Activated CD8-positive, alpha-beta memory T cell treated with anti-CD3 and anti-CD28 coated beads, Interleukin-2, amount 50 U/mL, for 48 hours (primary cell): ENCODE measurements at places on chromosomes 2 and 18.

- DNase-seq, result no peak
Measured at GRCh38 chr2:227861011-227861410, 10.4 kb upstream of the DAW1 start.

DNA sequence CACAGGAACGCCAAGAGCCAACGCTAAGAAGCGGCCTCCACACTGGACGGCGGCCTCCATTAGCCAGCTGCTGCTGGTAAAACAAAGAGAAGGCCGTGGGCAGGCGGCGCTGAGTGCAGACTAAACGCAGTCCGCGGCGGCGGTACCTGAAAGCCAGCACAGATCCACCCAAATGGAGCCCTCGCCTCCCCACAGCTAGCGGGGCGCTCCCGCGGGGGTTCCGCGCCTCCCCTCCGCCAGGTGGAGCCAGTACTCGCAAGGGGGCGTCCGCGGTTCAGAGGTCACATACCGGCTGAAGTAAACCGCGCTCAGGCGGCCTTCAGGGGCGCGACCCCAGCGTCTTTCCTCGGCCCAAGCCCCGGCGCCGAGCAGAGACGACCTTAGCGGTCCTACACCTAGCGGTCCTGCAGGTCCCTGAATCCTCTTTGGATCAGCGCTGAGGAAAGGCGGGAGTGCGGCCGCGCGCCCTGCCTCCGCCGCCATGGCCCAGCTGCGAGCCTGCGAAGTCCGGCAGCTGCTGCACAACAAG is 293.1 kb upstream of the ERBB4 start:
- no peak for DNase-seq

GRCh38 chr2:15882761-15883497 is 57.4 kb upstream of the MYCN start:
- DNase-seq, result no peak

DNA sequence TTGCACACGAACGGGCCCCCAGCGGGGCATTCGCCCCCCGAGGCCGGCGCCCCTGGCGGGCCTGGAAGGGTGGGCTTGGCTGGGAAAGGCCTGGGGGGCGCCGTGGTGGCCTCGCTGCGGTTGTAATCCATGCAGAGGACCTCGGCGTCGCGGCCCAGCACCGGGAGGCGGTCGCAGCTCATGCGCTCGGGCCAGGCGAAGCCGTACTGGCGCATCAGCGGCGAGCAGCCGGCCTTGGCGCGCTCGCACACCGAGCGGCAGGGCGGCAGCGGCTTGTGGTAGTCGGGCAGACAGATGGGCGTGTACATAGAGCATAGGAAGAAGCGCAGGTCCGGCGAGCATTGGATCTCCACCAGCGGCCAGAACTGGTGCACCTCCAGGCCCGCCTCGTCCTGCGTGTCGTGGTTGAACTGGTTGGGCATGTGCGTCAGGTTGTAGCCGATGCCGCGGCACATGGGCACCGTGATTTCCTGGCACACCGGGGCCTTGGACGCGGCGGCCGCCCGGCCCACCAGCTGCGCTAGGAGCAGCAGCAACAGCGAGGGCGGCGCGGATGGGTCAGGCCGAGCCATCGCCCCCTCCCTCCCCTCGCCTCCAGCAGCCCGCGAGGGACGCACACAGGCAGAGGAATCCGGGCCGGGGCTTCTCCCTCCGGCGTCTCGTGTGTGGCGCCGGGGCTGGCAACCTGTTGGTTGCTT is 1.4 kb downstream of the FZD5 start:
- peak; percentile 68 for DNase-seq

GRCh38 chr18:41659438-41660130 is 295.4 kb upstream of the PIK3C3 start:
- DNase-seq, result no peak

DNA sequence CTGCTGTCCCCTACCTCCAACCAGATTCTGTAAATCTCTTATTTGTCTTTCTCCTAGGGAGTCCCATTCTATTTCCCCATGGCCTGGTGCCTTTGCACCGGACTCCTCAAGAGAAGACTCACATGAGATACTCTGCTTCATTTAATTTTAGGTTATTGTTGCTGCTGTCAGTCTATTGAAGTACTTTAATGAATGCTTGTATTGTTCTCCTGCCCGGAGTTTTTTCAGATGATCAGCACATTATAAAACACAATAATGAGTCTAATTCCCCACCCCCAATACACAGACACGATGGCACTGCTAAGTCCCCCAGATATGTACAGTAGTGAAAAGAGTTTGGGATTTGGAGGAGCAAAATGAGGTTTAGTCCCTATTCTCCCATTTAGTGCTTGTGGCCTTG is 58.9 kb downstream of the HAUS1 start:
- no peak for DNase-seq

- no peak for DNase-seq
Measured at GRCh38 chr2:60634438-60634837, 81.0 kb upstream of the BCL11A start.

GRCh38 chr18:54163453-54163852 is 61.0 kb downstream of the MBD2 start:
- DNase-seq, result no peak

DNA sequence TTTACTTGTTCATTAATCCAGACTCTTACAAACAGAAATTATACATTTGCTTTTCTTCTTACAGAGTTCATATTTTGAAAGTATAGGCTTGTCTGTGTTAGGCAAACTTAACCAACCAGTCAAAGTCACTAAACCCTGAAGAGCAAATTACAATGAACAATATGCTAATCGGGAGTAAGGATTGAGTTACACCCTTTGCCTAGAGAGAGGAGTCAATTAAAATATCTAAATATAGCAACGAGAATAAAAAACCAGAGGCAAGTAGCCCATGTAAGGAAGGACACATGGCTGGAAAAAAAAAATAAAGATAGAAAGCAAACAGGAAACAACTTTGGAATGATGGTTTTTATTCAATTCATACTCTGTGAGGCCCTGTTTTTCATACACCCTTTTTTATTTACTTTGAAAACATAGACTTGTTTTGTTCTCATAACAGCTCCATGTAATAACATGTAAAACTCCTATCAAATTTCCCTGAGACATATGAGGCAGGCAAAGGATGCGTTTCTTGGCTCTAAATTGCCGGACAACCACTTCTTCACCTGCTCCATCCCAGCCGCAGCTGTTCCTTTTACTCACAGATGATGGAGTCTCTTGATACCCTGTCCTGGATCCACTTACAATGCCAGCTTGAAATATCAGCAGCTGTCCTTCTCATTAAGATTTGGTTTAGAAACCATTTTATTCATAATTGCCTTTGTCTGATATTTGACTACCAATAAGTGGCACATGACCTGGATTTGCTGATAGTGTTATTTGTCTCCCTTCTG is 767.7 kb upstream of the GCFC2 start:
- DNase-seq, result no peak

GRCh38 chr2:33134086-33134771 is 187.5 kb downstream of the LTBP1 start:
- no peak for DNase-seq

DNA sequence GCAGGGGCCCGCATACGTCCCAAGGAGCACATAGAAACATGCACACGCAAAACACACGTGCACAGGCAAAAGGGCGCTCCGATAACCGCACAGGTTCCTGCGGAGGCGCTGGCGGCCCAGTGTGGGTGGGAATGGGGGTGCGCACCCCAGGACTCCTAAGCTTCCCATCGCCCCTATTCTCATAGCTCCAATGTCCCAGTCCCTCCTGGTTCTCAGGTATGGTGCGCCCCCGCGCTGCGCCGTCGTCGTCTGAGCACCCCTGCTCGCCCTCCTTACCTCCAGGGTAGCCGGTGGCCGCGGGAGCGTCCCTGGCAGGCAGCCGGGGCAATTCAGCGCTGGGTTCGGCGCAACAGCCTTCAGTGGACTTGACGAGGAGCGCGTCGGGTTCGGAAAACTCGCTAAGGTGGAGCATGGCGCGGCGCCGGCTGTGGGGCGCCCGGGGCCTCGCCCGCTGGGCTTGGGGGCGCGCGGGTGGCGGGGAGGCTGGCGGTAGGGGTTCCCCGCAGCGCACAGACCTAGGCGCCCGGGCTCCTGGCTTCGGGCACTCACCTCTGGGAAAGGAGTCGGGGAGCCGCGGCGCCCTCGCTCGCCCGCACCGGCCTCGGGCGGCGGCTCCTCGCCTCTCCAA is 328 bp downstream of the EGR4 start:
- DNase-seq, result peak; percentile 63

DNA sequence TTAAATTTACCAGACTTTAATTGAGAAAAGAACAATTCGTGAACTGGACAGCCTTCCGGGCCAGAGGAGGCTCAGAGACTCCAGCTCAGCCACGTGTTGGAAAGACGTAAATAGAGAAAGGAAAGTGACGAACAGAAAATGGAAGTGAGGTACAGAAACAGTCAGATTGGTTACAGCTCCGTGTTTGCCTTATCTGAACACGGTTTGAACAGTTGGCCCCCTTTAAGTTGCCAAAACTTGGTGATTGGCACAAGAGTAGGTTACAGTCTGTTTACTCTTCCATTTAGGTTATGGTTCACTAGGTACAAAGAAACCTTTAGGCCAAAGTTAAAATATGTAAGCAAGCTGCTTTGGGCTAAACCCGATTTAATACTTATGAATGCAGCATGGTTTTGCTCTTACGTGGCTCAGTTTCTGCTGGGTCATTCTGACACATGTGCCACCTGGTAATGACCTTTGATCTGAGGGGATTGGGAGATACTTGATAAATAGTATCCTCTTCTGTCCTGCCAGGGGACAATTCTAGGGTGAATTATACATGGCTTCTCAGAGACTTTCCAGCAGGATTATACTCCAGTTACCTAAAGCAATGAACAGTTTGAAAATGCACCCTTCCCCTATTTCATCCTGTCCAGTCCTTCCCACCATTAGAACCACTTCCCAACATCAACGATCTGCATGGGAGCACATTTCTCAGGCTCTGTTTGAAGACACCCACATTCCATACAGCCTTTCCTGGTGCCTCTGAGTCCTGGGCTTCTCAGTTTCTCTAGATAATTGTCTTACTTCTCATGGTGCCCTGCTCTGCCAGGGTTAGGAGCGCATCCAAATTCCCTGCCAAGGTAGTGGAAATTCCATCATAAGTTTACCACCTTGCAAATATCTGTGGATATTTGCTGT is 65.1 kb upstream of the TGIF1 start:
- DNase-seq, result no peak

GRCh38 chr2:209761566-209761965 is 10.1 kb upstream of the UNC80 start:
- DNase-seq, result no peak

GRCh38 chr2:46335391-46336282 is 38.4 kb downstream of the EPAS1 start:
- DNase-seq, result no peak

DNA sequence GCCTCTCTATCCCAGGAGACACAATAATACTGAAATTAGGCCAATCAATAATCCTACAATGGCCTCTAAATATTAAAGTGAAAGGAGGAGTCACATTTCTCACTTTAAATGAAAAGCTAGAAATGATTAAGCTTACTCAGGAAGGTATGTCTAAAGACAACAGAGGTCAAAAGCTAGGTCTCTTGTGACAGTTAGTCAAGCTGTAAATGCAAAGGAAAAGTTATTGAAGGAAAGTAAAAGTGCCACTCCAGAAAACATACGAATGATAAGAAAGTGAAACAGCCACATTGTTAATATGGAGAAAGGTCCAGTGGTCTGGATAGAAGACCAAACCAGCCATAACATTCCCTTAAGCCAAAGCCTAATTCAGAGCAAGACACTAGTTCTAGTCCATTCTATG is 9.5 kb downstream of the SESTD1 start:
- no peak for DNase-seq

GRCh38 chr2:176490061-176490861 is 221.0 kb downstream of the MTX2 start:
- no peak for DNase-seq

DNA sequence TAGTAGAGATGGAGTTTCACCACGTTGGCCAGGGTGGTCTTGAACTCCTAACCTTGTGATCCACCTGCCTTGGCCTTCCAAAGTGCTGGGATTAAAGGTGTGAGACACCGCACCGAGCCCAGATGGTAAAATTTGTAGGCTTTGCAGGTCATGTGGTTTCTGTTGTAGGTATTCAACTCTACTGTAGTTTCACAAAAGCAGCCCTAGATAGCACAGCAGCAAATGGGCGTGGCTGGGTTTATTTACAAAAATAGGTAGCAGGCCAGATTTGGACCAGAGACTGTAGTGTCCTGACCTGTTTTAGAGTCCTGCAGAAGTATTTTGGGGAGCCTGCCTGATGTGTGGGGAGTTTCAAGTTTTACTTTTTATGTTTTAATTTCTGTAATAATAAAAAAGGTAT is 84.1 kb upstream of the RASGRP3 start:
- DNase-seq, result no peak

DNA sequence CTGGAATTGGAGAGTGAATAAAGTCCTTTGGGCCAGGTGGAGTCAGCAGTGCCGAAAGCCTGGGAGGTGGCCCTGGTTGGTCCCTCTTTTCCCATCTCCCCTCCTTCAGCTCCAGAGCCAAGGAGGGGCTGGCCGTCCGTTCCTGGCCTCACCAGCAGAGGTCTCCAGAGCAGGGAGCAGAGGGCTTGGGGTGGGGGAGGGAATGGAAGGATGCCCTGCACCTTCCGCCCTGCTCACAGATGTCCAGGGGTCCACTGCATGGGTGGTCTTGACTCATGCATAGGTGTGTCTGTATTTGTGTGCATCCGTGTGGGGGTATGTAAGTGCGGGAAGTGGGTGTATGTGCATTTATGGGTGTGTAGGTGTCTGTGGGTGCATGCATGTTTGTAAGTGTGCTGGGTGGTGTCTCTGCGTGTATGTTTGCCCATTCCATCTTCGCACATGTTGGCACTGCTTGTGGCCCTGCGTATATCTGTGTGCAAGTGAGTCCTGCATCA is 201.8 kb downstream of the ZFP36L2 start:
- peak; percentile 71 for DNase-seq

GRCh38 chr2:99765731-99766318 is 276.0 kb upstream of the REV1 start:
- DNase-seq, result no peak

- DNase-seq, result no peak
Measured at GRCh38 chr2:54287532-54287931, 31.5 kb upstream of the TSPYL6 start.

DNA sequence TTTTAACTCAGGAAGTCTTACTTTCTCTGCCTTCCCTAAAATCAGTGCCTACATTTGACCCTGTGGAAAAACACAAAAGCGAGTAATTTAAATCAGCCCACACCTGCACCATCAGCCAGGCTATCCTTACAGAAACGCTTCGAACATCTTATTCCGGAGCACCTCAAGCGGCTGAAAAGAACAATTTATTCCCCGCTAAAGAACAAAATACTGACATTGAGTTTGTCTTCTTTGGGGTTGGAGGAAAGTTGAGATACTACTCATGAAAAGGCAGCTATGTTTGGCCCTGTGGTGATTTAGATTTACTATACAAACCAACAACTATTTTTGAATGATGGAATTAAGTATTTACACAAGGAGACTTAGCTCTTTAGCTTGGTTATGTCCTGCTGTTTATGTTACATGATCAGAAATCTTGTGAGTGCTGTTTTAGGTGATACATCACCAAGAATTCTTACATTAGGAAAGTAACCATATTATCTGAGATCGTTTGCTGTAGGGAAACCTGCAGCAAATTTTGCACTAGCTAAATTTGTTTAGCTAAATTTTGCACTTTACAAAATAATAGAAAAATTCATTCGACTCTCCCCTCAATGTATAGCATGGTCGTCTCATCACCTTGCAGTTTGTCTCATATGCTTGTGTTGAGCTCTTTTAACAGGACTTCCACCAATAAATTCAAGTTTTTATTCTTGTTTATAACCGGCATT is 158.8 kb upstream of the SIX2 start:
- no peak for DNase-seq
